ENCODE measurements at places on chromosomes 4 and X.

DNA sequence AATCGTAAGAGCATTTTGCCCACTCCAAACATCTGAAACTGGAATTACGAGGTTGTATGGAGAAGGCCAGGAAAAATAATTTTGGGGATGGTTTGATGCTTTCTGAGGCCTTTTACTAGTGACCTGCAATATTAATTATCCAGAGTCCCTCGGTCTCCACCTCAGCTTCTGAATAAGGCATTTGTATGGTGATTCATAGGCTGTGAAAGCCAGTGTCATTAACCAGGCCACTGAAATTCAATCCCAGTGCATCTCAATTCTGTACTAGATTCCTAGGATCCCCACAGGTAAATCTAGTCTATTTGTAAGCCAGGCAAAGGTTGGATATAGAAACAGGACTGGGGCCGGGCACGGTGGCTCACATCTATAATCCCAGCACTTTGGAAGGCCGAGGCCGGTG, 135.4 kb upstream of the RBPJ start:
- no peak overlapping the region for H3K27ac ChIP-seq
- H3K36me3 ChIP-seq = no peaks in the 10 kb centered on the region
- H3K27me3 ChIP-seq = no peaks in the 10 kb centered on the region
- no peak for ATAC-seq
- H3K4me3 ChIP-seq = no peak overlapping the region

GRCh38 chr4:111780965-111781364, 364.3 kb upstream of the FAM241A start:
- H3K4me3 ChIP-seq = no peak overlapping the region
- no peaks in the 10 kb centered on the region for H3K4me1 ChIP-seq
- no peaks in the 10 kb centered on the region for H3K27me3 ChIP-seq
- H3K27ac ChIP-seq = no peak overlapping the region
- ATAC-seq = no peak

- ATAC-seq = no peak
- H3K4me1 ChIP-seq = no peaks in the 10 kb centered on the region
- H3K36me3 ChIP-seq = peaks cover 30% of the 10 kb centered on the region
- H3K27me3 ChIP-seq = no peaks in the 10 kb centered on the region
Measured at GRCh38 chr4:4554234-4554633, 12.4 kb upstream of the STX18 start.

DNA sequence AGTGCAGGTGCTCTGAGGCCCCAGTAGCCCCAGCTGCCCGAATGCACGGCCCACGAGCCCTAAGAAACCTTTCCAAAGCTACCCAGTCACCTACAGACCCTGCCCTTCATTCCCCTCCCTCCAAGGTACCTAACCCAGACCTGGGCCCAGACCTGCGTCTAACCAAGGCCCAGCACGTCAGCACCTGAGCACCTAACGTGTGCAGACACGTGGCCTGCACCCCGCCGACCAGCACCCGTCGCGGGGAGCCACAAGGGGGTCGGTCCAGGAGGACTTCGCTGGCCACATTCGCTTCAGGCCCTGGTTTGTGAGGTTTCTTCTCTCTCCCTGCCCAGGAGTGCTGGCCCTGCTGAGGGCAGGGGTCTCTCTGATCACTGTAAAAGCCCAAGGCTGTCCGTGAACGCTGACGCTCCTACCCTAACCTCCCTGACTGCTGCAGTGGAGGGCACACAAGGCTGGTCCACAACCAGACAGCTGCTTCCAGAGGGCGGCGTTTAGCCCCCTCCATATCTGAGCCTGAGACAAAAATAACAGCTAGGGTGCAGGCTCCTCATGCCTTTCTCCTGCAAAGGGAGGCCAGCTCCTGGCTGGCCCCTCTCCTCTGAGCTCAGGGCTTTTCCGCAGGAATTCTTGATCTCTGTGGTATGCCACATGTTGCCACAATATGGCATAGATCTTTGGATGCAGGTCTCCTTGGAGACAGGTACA, 31.8 kb downstream of the WDR1 start:
- H3K4me1 ChIP-seq = no peaks in the 10 kb centered on the region
- ATAC-seq = peak; percentile 21
- no peak overlapping the region for H3K4me3 ChIP-seq
- H3K27ac ChIP-seq = peak overlapping the region; percentile 69
- H3K27me3 ChIP-seq = no peaks in the 10 kb centered on the region
- peaks cover 100% of the 10 kb centered on the region for H3K36me3 ChIP-seq

GRCh38 chr4:73896416-73896815, 27.2 kb downstream of the CXCL1 start:
- no peak overlapping the region for H3K4me3 ChIP-seq
- H3K36me3 ChIP-seq = no peaks in the 10 kb centered on the region
- H3K27me3 ChIP-seq = no peaks in the 10 kb centered on the region
- H3K4me1 ChIP-seq = no peaks in the 10 kb centered on the region
- ATAC-seq = no peak

DNA sequence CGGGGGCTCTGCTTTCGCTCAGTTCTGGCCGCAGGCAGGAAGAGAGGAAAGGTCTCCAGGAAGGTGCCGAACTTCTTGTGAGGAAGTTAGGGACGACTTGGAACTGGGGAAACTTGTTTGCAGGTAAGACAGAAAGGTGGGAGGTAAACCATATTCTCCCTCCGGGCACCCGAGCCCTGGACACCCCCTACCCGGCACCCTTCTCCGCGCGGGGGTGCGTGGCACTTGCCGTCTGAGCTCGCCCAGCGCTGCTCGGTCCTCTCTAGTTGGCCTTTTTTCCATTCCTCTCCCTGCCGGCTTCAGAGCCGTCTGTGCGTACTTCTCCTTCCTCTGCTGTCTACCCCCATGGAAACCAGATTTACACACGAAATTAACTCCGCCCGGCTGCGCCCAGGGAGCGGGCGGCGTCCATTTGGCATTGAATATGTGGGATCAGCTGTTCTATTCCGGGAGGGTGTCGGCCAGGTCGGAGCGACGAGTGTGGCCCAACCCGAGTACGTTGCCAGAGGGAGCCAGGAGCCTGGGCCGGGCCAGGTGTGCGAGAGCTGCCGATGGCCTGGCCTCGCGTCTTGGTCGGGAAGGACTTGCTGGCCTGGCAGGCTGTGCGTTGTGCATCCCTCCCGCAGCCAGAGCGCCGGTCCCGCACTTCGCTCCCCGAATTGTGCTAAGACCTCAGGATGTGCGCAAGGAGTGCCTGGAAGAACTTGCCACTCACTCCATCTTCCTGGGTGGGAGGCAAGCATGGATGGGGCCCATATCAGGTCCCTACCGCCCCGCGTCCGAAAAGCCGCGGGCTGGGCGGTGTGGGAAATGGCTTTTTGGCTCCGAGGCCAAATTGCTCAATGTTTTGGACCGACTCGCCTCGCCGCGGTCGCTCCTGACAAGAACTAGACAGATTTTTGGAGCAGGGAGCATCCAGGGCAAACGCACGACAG, 1.7 kb downstream of the PDGFRA start:
- peak; percentile 3 for ATAC-seq
- peaks cover 95% of the 10 kb centered on the region for H3K27me3 ChIP-seq
- no peaks in the 10 kb centered on the region for H3K36me3 ChIP-seq
- no peaks in the 10 kb centered on the region for H3K4me1 ChIP-seq
